Bone marrow (tissue), 2 donors: ENCODE measurements at places on chromosomes 11 and 22.

DNA sequence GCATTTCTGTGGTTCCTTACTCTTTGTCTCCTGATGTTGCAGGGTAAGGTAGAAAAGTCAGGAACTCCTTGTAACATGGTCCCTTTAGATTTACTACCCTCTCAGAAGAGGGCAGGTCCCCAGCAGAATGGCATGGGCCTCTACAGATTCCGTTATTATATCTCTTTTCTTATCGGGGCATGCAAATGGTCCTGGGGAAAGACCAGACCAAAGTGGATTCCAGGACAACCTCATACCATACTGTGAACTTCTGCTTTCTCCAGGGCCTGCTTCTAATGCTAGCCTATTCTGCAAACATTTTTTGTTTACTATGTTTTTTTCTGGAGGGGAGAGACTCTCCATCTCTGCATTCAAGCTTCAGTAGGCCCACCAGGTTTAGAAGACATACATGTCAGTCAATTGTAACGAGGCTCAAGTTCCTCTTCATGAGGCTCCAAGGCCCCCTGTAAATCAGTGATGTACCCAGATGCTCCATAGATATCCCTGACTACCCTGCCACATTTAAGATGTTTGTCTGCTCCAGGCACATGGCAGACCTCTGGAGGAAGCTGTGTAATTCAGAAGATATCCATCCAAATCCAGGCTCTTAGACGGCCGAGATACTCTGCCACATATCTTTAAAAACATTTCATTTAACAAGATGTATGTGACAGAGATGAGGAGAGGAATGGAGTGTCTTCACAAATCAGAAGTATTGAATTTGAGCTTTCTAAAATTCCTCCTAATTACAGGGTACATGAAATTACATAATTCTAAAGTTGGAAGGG is 8.5 kb upstream of the ME3 start:
- DNase-seq, result no peak

DNA sequence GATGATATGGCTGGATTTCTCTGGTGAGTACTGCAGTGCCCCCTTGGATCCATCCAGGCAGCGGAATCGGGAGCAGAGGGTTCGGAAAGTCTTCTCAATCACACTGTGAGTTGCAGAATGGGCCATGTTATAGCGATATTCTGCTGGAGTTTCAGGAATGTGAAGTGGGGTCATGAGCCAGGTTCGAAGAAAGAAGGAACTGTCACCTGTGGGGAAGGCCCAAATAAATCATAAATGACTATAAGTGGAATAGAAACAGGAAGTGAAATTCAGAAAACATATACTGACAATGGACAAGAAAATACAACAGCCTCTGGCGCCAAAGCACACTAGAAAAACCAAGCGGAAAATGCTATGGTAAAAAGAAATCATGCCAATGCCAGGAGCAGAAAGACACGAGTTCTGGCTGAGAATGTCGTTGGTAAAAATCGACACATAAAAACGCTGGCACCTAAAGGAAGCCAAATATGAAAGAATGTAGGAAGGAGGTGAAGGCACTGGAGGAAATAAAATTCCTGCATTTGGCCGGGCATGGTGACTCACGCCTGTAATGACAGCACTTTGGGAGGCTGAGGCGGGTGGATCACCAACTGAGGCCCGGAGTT is 10.0 kb upstream of the AMBRA1 start:
- no peak for DNase-seq

DNA sequence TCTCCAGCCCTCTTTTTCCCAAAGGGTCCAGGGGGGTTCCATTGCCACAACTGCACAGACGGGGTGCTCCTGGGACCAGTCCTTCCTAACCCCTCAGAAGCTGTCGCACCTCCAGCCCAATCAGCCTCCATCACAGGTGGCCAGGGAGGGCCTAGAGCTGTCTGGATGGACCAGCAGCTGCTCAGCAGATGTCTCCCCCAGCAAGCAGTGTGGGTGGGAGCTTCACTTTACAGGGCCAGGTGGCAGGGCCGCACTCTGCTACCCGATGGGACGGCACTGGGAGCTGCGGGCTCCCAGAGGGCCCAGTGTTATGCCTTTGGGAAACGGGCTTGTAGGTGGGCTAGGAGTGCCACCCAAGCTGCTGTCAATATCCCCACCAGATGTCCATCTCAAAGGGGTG is 120.5 kb downstream of the DSCAML1 start:
- DNase-seq, result no peak

GRCh38 chr11:39036021-39036420 is 2423.4 kb downstream of the LRRC4C start:
- DNase-seq, result no peak

- no peak for DNase-seq
Observed at GRCh38 chr22:39010946-39011345, 3.1 kb upstream of the APOBEC3C start.

GRCh38 chr22:25402501-25403283 is 161.8 kb upstream of the GRK3 start:
- DNase-seq, result no peak

DNA sequence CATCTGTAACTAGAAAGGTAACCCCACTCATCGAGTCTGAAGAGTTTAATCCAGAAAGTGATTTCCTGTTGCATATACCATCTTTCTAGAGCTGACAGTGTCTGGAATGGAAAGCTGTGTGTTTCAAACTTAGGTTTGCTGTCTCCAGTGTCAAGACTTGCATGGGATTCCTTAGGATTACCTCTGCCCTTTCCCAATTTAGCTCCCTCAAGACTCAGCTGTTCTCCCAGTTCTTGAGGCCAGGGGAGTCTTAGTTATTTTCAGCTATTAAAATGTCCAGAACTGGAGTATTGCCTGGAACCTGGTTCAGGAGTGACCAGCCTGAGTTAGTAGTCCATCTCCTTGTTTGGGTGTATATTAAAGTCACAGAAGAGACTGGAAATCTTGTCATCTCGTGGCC is 25.0 kb upstream of the LDHA start:
- no peak for DNase-seq

- DNase-seq, result no peak
Observed at GRCh38 chr11:132062541-132062940, 692.1 kb downstream of the NTM start.

GRCh38 chr11:81070948-81071347 is 1630.1 kb upstream of the TENM4 start:
- no peak for DNase-seq

GRCh38 chr22:50267591-50268390 is 2.4 kb downstream of the MAPK11 start:
- no peak for DNase-seq

- no peak for DNase-seq
Observed at GRCh38 chr11:59204746-59205145, 8.0 kb downstream of the MPEG1 start.

DNA sequence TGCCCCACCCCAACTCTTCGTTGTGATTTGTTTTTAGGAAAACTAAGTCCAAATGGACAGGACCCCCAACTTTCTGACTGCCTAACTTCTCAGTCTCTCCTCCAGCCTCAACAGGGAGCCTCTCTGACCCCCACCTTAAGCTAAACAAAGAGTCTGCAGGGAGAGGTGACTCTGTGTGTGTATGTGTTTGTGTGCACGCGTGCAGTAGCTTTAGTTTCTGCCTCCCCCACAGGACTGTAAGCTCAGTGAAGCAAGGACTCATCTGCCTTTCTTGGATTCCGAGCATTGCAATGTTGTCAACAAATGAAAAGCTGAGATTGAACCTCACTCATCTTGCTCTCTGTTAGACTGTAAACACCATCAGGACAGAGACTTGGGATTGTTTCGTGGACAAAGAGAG is 7.9 kb downstream of the SNAP29 start:
- no peak for DNase-seq

- no peak for DNase-seq
Observed at GRCh38 chr11:18078909-18079308, 27.0 kb downstream of the SAAL1 start.

DNA sequence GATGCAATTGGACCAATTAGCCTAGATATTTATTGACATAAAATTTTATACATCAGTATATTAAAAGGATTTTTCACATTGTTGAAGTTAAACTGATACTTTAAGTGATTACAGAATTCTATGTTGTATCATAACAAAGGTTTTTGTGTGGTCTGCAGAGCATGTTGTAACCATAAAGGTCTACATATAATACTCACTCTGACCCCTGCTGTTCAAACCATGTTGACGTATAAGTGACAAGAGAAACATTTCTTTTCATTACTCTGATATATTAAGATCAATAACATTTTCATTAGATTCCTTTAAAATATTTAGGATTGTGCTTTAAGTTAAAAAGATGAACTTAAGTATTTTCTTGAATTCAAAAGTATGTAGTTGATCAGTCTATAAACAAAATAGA is 63.9 kb downstream of the GAS2 start:
- DNase-seq, result no peak

DNA sequence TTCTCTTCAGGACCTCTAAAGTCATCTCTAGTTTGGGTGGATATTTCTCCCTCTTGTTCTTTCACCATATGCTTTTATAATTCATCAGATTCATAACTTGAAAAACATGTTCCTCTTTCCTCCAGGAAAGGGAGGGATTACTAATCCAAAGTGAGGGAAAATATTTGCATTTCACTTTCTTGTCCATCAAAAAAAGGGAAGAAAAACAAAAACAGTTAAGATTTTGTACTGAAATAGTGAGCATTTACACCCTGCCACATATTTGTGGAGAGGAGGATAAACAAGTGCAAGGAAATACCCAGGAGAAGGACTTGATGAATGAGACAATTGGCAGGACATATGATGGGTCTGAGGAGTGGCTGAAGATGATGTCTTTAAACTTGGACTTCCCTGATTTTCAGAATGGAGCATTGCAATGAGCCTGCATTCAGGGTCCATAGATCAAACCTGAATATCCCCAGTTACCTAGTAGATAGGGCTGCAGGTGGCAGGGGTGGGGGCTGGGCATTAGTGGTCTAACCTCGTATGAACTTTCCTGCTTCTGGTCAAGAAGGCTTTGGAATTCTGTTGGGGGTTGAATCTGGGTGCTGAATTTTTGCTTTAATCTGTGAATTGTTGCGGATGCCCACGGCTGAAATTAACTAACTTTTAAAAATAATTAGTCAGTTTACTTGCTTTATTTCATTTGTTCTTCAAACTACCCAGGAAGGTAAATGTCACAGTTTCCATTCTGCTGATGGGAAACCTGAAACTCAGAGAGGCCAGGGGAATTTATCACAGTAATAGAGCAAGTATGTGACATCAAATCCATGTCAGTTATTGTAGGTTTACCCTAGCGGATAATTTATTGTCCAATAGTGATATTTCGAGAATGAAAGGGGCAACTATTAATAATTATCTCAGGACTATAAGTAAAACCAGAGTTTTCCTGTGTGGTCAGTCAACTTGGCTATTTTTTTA is 36.9 kb upstream of the TMEM123 start:
- no peak for DNase-seq

DNA sequence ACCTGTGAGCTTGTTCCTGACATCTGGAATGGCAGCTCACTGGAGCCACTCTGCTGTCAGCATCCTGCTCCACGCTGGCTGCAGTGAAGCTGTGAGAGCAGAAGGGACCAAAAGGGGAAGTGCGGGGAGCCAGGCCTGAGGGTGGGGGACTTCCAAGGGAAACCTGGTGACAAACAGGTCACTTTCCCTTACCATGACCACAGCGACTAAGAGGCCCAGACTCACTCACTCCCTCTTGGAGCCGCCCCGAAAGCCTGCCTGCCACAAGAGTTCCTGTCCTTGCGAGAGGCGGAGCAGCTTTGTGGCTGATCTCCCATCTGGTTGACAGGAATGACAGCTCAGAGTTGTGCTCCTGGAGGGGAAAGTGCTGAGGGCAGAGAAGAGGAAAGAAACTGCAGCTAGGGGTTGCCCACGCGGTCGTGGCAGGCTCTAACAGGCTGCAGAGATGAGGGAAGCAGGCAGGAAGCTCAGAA is 183.8 kb upstream of the NTM start:
- DNase-seq, result peak; percentile 44

DNA sequence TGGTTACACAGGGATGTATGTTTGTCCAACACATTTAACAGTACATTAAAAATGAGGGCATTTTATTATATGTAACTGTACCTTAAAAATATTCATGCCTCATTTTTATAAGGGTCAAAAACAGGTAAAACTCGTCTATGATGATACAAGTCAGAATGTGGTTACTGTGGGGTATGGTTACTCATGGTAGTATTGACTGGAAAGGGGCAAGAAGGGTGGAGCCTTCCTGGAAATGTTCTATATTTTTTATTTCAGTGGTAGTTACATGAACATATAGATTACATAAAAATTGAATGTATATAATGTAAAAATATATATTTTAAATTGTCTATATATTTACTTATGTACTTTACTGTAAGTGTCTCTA is 99.8 kb downstream of the STIM1 start:
- no peak for DNase-seq

- no peak for DNase-seq
Observed at GRCh38 chr11:61134801-61135257, 26.4 kb downstream of the VPS37C start.

DNA sequence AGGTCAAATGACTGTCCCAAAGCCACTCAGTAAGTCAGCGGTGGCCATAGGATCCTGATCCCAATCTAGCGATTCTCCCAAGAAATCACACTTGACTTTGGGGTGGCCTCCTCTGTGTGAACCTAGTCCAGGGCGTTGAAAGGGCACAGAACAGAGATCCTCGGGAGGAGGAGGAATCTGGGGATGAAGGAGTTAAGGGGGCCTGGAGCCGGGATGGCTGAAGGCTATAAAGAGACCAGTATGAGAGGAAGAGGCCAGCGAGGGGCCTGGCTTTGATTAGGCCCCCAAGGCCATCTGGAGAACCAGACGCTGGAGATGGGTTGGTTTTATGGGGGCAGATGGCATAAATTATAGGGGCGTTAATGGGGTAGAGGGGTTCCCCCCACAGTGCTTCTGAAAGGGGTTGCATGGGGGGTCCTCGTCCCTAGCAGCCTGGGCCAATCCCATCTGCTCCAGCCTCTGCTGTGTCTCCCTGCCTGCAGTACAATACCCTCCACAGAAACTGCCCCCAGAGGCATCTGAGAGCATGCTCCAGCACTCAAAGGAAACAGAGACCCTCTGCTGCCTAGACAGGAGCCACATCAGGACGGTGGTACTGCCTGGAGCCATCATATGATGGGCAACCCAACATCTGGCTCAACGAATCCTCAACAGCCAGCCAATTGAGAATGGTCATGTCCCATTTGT is 35.2 kb upstream of the TRIM29 start:
- DNase-seq, result no peak
